Caco-2 (cell line): ENCODE measurements at places on chromosomes 7 and 10. TPM values are rescaled to one million over a fixed set of nuclear protein-coding genes. Genes with fewer than 3 reads are reported as not detected.
A peak's percentile ranks its signal among the peaks of the same experiment; 100 is the strongest.

GRCh38 chr7:49099587-49100326 lies 175.4 kb downstream of the CDC14C start:
- no peaks in the 10 kb centered on the region for H3K4me1 ChIP-seq
- H3K27me3 ChIP-seq: no peaks in the 10 kb centered on the region
- no peak for DNase-seq

- no peak overlapping the region for H3K4me3 ChIP-seq
- H3K27me3 ChIP-seq: no peaks in the 10 kb centered on the region
- DNase-seq: no peak
- no peaks in the 10 kb centered on the region for H3K36me3 ChIP-seq
- H3K27ac ChIP-seq: no peak overlapping the region
Measured at GRCh38 chr7:64849250-64849923, 53.7 kb upstream of the ZNF273 start.

DNA sequence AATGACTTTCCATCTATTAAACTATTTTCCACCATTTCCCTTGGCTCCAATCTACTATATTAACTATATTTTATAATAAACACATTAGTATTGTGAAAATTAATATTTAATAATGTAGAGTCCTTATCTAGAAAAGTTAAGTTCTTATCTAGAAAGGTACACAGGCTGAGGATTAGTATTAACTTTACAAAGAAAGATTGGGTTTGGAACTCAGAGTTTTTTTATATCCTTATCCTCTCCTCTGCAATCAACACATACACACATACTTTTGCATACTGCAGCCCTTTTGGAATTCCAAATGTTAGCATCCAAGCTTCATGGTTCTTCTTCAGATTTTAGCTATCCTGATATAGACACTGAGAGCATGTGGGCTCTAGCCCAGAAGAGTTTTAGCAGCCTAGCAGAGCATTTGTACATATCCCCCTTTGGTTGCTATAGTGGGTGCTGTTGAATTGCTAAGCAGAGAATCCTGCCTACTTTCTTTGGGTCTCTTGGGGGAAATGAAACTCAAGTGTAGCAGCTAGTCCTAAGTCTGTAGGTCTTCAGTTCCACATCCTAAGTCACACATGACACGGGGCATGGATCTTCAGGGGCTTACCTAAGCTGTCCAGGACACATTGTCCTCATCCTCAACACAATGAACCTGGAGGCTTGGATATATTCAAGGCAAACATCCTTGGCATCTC lies 874.6 kb downstream of the LRMDA start:
- H3K27ac ChIP-seq: no peak overlapping the region
- no peaks in the 10 kb centered on the region for H3K27me3 ChIP-seq
- H3K4me1 ChIP-seq: peaks cover 58% of the 10 kb centered on the region
- no peak for DNase-seq

DNA sequence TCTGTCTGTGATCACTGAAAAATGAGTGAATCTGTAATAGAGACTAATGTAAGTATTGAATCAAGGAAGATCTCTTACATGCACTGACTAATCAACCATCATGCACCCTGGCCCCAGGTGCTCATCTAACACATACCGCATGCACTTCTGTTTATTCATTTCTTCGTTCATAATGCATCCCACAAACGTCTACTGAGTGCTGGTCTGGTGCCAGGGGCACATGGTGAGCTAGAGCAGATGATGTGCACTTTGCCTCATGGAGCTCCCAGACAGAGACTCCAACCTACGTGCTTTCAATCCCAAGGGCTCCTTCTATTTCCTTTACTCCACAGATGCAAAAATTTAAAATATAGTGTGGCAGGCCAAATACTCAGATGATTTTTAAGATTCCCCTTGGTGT lies 10.7 kb downstream of the C10orf90 start:
- no peaks in the 10 kb centered on the region; the same call in 1 of the 2 replicates for H3K4me1 ChIP-seq
- H3K4me3 ChIP-seq: no peak overlapping the region
- no peaks in the 10 kb centered on the region for H3K36me3 ChIP-seq
- DNase-seq: no peak
- H3K27me3 ChIP-seq: no peaks in the 10 kb centered on the region

DNA sequence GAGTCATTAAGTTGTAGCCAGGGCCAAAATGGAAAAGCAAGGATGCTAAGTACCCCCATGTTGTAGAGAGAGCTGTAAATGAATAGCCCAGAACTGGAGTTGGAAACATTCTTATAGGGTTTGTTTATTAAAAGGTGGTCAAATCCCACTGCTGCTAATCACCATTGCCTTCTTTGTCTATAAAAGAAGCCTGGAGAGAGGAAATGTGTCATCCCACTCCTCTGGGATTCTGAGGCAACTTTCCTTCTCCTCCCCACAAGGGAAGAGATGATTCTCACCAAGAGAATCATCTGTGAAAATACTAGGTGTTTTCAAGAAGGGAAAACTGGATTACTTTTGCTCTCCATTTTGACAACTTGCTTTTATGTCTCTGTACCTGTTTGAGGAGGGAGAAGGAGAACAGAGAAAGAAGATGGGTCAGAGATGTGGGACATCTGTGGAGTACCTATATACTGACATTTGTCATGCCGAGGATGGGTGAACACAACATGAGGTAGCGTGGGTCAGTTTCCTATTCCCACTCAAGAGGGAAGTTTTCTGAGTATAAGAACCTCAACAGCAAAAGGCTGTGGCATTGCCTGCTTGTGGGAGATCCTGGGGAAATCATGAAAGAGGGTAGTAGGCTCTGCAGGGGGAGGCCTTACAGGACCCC lies 262.2 kb downstream of the KIF20B start:
- no peak overlapping the region for H3K4me3 ChIP-seq
- H3K27ac ChIP-seq: no peak overlapping the region
- no peak for DNase-seq

- H3K4me1 ChIP-seq: no peaks in the 10 kb centered on the region
- H3K4me3 ChIP-seq: no peak overlapping the region
- no peaks in the 10 kb centered on the region for H3K27me3 ChIP-seq
- H3K36me3 ChIP-seq: no peaks in the 10 kb centered on the region
- DNase-seq: no peak
Measured at GRCh38 chr7:30971440-30971839, 7.7 kb downstream of the GHRHR start.

Gene CCDC126
- 10.1 and 11.3 TPM in 2 replicates for total RNA-seq

DNA sequence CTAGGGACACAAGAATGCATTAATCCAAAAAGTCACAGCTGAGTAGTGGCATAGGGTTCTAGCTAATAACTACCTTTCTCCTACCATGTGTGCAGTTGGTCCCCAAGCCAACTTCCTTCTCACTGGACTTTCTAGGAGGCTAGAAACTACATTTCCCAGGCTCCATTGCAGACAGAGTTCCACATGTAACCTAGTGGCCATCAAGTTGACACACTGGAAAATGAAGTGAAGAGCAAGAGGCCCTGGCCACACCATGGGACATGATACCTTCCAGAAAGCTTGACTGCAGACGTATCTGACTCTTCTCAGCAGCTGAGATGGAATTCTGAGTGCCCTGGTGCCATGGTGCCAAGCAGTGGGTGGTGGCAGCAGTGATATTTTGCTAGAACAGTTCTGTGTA lies 49.8 kb upstream of the TMEM273 start:
- no peaks in the 10 kb centered on the region for H3K36me3 ChIP-seq
- no peak for DNase-seq
- no peaks in the 10 kb centered on the region for H3K4me1 ChIP-seq

Gene ACTR3C
- total RNA-seq: 8.0 and 9.2 TPM in 2 replicates

DNA sequence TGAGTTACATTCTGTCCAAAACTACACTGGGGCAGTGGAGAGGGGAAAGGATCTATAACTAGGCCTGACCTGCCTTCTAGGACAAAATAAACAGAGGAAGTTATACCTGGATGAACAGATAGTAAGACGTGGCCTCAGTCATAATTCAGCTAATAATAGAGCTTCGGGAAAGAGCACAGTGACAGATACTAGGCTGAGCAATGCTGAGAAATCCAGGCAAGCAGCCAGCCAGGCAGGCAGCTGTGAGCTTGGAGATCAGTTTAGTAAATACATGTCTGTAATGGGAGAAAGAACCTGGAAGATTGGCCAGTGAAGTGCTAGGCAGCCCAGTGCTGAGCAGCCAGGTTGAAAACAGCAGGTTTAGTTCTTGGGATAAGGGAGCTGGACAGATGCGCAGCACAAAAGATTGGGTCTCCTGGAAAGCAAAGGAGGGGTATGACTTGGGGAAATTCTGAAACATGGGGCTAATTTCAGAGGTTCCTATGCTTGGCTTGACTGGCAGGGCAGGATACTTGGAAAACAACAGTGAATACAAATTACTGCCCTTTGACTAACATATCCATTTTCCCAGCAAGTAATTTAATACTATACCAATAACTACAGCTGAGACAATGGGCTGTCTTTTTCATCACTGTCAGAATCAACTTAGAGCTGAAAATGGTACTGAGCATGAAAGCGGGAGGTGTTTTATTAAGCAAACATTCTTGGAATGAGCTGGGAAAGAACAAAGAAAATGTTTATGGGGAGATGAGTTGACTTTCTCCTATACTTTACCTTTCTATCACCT lies 140.8 kb downstream of the DGKB start:
- H3K36me3 ChIP-seq: no peaks in the 10 kb centered on the region
- DNase-seq: no peak
- no peaks in the 10 kb centered on the region for H3K27me3 ChIP-seq
- H3K4me3 ChIP-seq: no peak overlapping the region
- peak overlapping the region; percentile 19 for H3K27ac ChIP-seq
- 0 out of 2 replicates have a peak, but pooled peaks cover 5% of the 10 kb centered on the region for H3K4me1 ChIP-seq

Gene ASB10
- total RNA-seq: not detected in 2 replicates
